ENCODE measurements at places on chromosomes 6 and 20.

GRCh38 chr6:35898003-35898402, 22.9 kb downstream of the SRPK1 start:
- DNase-seq, result no peak

DNA sequence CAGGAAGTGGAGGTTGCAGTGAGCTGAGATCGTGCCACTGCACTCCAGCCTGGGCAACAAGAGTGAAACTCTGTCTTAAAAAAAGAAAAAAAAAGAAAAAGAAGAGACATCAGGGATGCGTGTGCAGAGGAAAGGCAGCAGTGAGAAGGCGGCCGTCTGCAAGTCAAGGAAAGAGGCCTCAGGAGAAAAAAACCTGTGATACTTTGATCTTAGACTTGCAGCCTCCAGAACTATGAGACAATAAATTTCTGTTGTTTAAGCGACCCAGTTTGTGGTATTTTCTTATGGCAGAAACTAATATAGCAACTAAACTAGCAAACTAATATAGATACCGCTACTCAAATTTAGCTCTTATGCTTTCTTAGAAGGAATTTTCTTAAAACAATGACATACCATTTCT, 36.1 kb downstream of the FGD2 start:
- DNase-seq, result no peak

DNA sequence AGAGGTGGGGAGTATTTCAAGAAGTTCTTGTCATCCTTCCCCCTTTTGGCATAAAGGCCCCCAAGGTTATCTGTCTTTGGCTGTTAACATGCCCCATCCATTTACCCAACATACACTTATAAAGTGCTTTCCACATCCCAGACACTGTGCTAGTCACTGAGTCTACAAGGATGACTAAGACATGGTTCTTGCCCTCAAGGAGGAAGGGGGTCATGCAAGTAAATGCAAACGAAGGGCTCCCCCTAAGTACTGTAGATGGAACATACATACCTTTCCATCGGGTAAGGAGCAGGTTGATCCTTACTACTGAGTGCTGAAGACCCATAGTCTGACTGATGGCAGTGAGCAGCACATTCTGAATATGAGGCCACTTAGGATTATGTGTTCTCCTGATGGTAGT, 38.3 kb downstream of the HECA start:
- no peak for DNase-seq

DNA sequence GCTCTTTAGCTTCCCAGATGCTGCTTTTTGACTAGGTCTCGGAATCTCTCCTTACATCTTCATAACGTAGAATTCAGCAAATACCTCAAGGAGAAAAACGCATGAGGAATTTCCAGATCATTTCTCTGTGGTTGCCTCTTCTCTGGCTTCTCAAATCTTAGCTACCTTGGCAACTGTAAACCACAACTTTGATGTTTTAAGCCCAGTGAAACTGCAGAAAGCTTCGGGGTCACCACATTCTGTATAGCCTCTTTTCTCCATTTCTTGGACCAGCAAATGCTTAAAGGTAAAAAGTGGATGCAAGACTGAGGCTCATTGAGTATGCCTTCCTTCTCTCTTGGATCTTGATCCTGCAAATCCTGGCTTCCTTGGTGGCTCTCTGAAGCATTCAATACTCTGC, 125.5 kb upstream of the FBXL4 start:
- DNase-seq, result no peak

DNA sequence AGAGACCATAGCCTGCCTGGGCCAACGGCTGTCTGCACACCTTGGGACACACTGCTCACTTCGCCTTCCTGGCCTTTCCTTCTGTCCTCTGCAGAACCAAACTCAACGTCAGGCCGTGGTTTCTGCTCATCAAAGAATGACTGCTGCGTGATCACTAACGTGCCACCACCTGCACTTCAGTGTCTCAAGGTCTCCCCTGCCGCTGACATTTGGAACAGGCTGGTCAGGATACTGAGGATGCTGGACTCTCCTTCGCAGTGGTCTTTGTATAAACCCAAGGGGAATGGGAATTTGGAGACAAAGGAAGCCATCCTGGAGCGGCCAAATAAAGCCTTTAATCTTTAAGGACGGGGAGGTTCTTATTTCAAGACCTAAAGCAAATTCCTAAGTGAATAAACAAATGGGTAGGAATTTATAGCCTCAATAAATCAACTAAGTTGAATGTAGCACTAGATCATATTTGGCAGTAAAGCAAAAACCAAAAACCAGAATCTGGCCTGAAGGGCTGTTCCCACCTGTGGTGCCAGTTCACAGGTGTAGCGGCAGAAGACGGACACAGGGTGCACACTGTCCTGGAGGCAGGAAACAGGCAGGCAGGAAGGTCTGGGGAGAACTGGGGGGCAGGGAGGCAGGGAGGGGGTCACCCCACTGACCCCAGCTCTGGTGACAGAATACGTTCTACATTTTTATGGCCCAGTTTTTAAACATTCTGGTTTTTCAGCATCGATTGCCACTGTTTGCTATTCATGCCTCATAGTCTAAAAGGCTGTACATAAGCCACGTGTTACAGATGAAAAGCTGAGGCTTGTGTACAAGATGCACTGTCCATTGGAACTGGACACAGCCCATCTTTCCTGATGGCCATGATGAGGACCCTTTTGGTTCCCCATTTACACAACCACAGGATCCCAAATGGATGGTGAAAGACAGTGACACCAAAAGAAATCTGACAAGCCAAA, 36.6 kb downstream of the ABHD12 start:
- no peak for DNase-seq

DNA sequence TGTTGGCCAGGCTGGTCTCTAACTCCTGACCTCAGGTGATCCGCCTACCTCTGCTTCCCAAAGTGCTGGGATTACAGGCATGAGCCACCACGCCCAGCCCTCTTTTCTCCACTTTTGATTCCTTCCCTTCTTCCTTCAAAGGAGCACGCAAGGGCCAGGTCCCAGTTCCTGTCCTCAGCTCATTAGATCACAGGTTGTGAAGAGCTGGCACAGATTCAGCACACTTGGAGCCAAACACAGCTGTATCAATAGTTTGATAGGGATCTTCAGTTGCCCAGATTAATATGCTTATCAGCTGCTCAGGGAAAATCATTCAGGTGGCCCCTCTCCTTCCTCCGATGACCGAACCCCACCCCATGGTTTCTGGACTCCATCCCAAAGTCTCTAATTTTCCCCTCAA, 14.4 kb upstream of the SLC22A23 start:
- no peak for DNase-seq

GRCh38 chr6:111338843-111339242, 144.2 kb downstream of the REV3L start:
- no peak for DNase-seq

GRCh38 chr6:87645080-87645479, 55.1 kb downstream of the ORC3 start:
- DNase-seq, result no peak

DNA sequence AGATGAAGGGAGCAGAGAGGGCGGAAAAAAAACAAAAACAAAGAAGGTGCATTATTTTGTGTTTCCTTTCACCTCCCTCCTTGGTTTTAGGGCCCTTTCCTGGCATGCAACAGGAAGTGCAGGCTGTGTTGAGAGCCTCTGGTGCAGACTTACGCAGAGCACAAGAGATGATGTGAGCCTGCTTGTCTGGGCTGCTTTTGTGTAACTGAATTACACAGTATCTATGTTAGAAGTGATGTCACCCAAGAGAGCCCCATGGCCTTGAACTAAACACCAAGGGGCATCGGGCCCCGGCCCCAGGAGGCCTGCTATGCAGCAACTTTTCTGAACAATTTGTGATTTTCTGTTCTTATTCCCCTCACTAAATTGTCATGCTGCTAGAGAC, 25.5 kb downstream of the GNAS start:
- DNase-seq, result no peak

DNA sequence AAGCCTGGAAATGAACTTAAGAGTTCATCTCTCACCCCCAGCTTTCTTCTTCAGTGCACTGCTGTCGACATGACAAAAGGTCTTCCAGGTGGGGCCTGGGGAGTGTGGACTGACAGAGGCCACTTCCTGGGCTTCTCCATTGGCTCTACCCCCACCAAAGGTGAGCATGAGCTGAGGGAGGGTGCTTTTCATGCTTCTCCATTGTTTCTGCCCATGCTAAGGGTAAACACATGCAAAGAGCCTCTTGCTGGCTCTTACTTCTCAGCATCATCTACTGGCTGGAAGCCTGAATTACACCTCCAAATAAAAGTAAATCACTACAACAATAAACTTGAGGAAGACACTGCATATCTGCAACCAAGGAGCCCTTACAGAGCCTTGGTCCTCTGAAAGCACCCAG, 227.2 kb downstream of the EPM2A start:
- DNase-seq, result no peak

GRCh38 chr20:40689100-40689942, at the start of gene MAFB:
Gene MAFB, minus strand, starts transcription at chr20:40689236. Its CDS starts 386 bp downstream, at chr20:40688850.
- peak; percentile 96 for DNase-seq

DNA sequence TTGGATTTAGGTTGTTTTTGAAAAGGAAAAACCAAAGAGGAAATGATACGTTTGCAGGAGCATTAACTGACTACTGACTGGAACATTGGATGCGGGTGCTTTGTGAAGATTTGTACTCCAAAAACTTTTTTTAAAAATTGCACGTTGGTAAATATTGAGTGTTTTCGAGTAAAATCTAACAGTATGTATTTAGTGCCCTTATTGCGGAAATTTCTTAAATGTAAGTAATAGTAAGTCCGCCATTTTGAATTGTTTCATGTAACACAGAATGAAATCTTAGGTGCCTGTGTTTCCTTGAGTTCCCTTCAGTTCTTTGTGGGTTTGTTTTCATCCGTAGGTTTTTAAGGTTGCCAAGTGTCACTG, 15.2 kb upstream of the LIN28B start:
- DNase-seq, result no peak

DNA sequence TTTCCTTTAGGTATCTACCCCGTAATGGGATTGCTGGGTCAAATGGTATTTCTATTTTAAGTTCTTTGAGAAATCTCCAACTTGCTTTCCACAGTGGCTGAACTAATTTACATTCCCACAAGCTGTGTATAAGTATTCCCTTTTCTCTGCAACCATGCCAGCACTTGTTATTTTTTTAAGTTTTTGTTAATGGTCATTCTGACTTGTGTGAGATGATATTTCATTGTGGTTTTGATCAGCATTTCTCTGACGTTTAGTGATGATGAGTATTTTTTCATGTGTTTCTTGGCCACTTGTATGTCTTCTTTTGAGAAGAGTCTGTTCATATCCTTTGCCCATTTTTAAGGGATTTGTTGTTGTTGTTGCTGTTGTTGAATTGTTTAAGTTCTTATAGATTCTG, 871.1 kb downstream of the KIF16B start:
- DNase-seq, result no peak

DNA sequence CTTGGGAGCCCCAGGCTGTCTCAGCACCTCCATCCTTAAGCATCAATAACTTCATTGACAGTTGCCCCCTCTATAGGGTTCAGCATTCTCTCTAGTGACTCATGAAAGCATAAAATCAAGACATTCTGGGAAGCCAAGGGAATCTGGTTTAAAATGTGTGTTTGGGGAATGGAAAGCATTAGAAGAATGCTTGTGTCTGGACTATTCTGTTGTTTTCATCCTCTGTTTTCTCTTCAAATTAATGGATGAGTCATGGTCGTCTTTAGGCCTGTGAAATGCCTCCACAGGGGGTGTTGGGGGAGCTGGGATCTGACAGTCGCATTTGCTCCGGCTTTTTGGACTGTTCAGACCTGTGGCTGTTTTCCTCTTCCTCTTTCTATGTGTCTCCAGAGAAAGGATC, 279.7 kb downstream of the CDC5L start:
- DNase-seq, result no peak

GRCh38 chr6:3532296-3532916, 75.6 kb upstream of the SLC22A23 start:
- DNase-seq, result no peak

DNA sequence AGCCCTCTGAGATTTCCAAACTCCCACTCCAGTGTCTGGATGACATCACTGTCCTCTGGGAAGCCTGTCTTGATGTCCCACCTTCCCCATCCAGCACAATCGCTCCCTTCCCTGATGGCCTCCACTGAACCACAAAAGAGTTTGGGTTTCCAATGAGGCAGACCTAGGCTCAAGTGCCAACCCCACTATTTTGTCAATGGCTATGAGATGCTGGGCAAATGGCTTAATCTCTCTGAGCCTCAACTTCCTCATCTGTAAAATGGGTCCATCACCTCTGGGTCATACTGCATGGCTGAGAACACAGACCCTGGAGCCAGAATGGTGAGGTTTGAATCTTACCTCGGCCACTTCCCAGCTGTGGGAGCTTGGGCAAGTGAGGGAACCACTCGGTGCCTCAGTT, 11.7 kb downstream of the SLC13A3 start:
- DNase-seq, result no peak

DNA sequence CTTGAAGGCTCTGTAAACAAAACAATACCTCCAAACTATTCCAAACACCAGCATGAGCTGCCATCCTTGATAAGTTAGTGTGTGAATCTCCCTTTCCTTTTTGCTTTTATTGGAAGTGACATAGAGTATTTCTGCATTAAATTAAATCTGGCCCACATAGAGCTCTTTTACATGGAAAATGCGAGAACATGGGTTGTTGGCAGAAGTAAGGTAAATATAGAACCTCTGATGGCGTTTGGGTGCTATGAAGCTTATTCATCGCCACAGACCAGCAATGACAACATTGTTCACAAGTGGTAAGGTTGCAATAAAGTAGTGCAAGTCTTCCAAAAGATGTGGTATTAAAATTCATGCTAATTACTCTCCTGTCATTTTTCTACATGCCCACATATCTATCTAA, 445.8 kb upstream of the JAG1 start:
- DNase-seq, result no peak

DNA sequence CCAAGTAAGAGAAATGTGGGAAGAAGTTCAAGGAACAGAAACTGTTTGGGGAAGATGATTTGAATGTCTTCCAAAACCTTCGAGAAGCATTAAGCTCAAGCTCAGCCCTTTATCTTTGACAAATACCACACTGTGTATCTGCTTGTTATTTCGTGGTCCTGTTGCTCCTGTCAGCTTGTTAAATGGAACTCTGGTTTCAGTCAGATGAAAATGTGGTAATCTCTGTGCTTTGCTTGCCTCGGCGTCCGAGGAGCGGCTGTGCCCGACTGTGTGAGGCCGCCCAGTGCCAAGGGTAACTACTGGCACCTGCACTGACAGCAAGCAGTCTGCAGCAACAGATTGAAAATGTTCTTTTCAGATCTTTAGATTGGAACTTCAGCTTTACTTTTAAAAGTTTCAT, 577.9 kb upstream of the FLRT3 start:
- DNase-seq, result no peak

- DNase-seq, result no peak
Observed at GRCh38 chr20:19861147-19861759, 103.2 kb downstream of the RIN2 start.

All from midbrain (tissue), 1 donor.